ENCODE measurements at places on chromosomes 4 and X.

DNA sequence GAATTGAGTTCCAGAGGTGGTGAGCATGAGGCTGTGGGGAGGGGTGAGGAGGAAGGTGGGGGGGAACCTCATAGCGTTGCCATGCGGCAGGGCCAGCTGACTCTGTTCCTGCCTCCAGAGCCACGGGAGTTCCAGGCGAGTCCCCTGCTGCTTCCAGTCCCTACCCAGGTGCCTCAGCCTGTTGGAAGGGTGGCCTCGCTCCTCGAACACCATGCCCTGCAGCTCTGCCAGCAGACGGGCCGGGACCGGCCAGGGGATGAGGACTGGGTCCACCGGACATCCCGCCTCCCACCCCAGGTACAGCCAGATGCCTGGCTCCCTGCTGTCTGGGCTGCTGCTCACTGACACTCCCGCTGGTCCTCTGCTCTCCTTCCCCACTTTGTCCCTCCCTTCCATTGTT is 7.9 kb downstream of the CCDC22 start:
- DNase-seq: no peak

DNA sequence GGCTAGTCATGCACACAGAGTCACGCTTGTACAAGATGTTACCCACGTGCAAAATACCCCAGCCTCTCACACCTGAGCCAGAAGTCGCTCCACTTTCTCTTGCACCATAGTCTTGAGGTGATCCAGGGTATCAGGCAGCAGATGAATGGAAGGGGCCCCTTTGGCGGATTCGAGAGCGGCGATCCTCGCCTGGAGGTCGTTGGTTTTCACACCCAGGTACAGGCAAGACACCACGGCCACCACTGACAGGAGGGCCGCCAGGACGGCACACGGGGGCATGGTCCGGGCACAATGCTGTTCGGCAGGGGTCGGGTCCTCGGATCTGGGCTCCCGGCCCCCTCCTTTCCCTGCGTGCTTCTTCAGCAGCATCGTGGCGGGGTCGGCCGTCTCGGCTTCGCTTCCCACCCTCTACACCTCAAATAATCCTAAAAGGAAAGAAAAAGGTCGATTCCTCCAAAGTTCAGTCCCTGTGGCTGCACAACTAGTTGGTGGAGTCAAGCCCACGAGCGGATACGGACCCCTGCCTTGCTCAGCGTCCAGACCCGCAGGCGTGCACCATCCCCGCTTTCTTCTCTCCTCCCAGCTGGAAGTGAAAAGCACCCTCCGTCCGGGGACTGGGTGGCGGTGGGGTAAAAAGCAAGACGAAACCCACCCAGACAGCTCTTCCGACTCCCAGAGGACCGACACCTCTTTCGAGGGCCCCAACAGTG is 652 bp downstream of the COL25A1 start:
- no peak for DNase-seq

DNA sequence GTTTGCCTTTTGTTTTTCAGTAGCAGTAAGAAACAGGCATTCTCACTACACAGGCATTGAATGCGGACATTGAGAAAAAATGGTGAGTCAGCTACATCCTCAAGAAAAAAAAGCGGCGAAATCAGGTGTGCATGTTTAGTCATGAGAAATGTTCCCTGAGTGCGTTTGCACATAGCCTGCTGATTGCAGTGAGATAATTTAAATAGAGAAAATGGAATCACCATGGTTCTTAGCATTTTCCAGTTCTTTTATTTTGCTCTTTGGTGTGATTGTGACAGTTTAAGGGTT is 54.1 kb upstream of the CLDN34 start:
- DNase-seq: no peak

DNA sequence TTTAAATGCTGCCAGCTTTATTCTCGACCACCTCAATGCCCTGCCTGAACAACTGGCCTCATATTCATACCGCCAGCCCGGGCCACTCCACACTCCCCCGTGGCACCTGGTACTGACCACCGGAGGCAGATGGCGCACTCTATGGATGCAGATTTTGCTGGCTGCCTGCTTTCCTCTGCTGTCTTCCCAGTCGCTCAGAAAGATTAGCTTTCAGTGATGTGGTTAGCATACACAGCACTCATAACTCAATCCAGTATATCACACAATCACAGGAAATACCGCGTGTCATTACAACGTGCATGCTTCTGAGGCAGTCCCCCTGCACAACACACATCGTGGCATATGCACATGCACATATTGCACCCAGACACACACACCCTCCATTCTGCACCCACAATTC is 147.2 kb upstream of the BCOR start:
- no peak for DNase-seq

GRCh38 chr4:152169683-152170082 is 366.2 kb downstream of the FBXW7 start:
- DNase-seq: no peak
